ENCODE measurements at places on chromosomes 5 and 9.

GRCh38 chr9:38644601-38645000 is 24.2 kb upstream of the ANKRD18A start:
- no peak for DNase-seq

- DNase-seq: no peak
Observed at GRCh38 chr9:95045751-95046150, 271.8 kb downstream of the FANCC start.

DNA sequence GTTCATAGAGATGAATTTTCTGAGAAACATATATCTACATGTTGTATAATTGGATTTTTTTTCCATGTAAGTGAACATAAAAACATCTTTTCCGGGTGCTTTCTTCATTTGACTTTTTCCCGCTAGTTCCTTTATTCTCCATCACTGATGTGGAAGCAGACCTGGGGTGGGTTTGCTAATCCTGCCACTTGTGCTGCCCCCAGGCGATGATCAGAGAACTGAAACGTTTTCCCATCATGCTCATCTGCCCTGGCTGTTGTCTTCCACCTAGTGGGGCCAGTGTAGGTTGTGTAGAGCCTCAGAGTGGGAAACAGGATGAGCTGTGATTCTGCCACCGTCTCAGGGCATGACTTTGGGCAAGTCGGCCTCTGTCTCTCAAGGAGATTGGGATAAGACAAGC is 34.2 kb upstream of the TGFBR1 start:
- DNase-seq: no peak

- DNase-seq: no peak
Observed at GRCh38 chr5:98258939-98259338, 514.5 kb upstream of the RGMB start.

DNA sequence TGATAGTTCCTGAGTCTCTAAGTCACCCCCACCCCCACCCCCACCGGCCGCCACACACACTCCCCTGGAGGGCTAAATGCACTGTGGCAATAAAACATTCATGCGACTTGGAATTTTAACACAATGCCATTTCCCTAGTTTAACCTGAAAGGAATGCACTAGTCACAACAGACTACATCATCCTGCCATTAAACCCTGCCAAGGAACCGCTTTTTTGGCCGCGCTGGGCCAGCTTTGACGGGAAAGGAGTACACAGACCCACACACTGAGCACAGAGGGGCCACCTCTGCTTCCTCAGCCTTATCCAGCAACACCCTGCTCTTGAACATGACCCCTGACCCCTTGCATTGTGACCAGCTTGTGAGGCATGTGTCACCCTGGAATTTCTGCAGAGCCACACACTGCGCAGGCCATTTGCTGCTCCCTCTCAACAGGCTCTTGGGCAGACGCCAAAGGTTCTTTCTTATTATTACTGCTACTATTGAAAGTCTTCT is 165.3 kb downstream of the BNC2 start:
- DNase-seq: peak; percentile 78

DNA sequence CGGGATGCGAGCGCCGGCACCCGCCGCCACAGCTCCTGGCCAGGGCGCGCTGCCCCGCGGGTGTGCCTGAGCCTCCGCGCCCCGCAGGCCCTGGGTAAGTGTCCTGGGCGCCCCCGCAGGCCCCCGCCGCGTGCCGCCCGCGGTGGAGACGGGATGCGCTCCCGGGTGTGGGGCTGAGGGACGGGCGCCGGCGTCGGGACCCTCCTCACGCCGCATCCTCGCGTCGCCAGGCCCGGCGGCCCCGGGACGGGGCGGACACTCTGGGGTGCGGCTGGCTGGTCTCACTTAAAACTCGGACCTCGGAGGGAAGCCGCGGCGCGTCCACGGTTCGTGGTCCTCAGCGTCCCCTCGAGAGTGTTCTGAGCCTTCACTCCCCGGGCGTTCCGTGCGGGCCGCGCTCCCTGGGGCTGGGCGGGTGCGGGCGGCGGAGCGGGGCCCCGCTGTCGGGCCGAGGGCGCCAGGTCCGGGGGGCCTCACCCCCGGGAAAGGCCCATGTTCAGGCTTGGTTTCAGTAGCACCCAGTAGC is 275 bp downstream of the AHRR start:
- DNase-seq: no peak

Measured in iPS-NIHi11 (cell line).